NCI-H1105 (cell line): ENCODE measurements at places on chromosomes 2 and 18.

GRCh38 chr2:224077773-224078507, 38.9 kb upstream of the SERPINE2 start:
- DNase-seq = no peak

GRCh38 chr2:237878-238277, 26.0 kb downstream of the SH3YL1 start:
- no peak for DNase-seq

DNA sequence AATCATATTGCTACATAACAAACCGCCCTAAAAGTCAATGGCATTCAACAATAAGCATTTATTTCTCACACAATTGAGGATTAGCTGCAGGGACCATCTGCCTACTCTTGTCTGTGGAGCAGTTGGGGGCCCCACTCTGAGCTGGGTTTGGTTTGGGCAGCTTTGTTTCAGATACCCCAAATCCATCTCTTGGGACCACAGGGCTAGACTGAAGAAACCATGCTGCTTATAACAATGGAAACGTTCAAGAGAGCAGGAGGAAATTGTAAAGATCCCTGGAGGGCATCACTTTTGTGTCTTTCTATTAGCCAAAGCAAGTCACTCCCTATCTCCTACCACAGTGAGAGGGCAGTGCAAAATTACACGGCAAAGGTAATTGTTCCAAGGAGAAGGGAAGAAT, 146.5 kb upstream of the MGAT5 start:
- no peak for DNase-seq

DNA sequence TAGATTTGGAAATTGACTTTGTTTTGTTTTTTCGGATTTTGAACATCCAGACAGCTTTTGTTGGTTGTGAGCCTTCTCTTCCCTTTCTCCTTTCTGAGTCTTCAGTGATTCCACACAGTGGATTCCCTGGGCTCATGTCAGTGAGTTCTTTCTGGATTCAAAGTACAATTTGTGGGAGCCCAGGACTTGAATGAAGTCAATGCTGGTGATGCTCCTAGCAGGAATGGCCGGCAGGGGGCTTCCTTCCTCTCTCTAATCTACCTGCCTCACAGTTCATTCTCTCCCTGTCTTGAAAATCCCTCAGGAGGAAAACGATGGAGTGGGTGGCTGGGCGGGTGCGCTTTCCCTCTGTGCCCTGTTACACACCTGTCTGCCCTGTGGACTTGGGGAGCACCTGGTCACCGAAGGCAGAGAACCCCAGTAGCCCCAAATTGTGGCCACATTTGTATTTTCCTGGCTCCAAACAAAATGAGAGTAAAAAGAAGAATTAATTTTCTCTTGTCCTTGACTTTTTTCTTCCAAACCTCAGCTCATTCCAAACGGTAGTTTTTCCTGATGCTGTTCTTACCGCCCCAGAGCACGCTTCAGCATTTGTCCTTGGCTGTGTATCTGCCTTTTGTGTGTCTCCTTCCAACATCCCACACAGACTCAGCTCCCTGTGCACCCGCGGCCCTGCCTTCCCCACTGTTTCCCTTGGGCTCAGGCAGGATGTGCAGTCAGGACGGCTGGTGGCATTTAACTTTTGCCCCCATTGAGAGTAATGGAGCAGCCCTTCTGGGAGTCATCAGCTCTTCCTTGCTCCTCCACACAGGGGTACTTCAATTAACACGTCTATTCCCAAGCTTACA, 86.6 kb downstream of the MARCO start:
- no peak for DNase-seq

- no peak for DNase-seq
Measured at GRCh38 chr2:10490806-10491291, 42.7 kb upstream of the ODC1 start.

DNA sequence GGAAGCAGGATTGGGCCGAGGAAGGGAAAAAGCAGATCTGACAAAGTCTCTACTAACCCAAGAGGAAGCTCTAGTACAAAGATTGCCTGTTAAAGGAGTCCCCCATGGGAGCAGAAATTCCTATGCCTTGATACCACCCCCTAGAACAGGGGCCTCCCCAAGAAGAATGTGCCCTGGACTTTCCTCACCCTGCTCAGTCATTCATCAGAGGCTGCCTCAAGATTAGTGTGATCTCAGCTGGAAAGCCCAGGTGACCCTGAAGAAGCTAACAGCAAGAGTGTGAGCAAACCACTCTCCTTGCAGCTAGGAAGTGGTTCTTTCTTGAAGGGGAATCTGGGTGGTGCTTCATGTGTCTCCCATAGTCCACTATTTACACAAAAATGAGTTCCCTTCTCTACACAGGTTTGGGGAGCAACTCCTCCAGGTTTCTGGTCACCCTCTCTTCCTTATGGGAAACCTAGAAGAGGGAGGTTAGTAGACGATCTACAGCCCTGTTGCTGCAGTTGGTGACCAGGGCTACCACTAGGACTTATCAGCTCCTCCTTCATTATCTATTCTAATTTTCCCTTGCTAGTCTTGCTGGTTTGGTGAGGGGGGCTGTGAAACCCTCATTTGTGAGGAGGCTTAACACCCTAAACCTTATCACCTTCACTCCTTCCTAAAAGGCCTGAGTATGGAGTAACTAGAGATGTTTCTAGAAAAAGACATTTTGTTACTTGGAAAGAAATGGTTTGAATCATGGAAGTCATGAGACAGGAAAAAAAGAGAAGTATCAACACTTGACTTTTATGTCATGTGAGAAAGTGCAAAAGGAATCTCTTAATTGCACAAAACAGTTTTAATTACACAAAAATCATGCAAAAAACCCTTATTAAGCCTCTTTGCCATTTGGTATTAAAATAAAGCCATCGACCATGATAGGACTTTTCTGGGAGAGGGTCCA, 2.9 kb upstream of the WDR7 start:
- no peak for DNase-seq

- no peak for DNase-seq
Measured at GRCh38 chr2:139550341-139550740, 770.2 kb upstream of the NXPH2 start.

DNA sequence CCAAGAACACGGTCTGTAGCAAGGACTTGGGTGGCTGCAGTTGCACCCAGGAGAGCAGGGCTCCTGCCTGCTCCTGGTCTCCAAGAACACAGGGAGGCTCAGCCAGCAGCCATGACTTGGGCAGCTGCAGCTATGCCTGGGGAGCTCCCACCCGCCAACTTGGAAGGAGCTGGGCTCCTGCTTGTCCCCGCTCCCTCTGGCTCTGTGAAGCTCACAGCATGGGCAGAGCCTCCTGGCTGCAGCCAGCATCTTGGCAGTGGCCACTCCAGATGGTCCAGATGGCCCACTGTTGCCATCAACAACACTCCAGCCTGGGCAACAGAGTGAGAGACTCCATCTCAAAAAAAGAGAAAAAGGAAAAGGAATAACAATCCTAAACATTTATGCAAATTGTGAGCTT, 5.2 kb downstream of the ZSCAN30 start:
- DNase-seq = no peak

GRCh38 chr2:168432565-168433186, 23.4 kb upstream of the CERS6 start:
- DNase-seq = peak; percentile 12

GRCh38 chr2:4258563-4258962, 555.2 kb downstream of the DCDC2C start:
- DNase-seq = no peak

DNA sequence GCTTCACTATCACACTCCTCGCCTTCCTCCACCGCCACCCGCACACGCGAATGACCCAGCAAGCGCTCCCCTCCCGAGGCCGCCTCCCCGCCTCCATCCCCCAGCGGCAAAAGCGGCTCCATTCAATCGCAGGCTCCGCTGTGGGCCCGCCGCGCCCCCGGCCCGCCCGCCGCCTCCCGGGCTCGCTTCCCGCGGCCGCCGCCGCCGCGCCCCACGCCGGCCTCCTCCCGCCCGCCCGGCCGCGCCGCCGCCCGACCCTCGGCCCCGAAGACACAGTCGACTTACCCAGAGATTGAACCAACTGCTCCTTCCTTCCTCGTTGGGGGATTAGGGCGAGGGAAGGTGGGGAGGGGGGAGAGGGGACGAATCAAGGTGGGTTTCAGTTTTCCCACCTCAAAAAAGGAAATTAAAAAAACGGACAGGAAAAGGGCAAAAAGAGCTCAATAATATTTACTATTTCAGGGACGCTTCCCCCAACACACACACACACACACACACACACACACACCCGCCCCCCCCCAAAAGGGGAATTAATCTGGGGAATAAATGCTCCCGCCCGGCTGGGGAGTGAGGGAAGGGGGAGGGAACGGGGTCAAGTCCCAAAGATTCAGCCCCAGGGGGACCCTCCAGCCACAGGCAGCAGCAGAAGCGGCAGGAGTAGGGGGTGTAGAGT, 743 bp downstream of the XPO1 start:
- DNase-seq = peak; percentile 8

- DNase-seq = no peak
Measured at GRCh38 chr18:26493021-26493420, 55.3 kb downstream of the KCTD1 start.

GRCh38 chr18:45837283-45838070, 12.0 kb downstream of the SIGLEC15 start:
- no peak for DNase-seq

DNA sequence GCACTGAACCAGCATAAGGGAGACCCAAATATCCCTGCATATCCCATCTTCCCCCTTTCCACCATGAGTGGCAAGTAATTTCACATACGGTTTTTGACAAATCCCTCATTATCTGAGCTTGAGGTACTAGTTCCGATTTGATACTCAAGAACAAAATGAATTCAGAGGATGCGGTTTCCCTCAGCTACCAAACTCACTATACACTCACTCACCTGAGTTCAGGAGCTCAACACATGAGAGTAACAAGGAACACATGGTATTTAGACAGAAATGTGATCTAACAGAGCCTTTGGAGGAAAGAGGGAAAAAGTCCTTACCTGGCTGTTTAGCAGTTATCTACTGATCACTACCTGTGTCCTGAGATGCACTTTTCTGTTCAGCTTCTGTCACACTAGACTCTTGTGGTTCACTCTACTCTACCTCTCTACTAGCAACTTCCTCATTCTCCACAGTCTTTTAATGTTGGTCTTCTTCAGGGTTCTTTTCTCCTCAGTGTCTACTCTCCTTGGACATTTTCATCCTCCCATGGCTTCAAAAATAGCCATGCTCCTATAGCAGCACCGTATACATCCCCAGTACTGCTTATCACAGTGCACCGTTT, 25.1 kb downstream of the ASXL2 start:
- DNase-seq = no peak

GRCh38 chr2:160651416-160652200, 158.0 kb upstream of the RBMS1 start:
- no peak for DNase-seq

- DNase-seq = no peak
Measured at GRCh38 chr18:38690626-38691025, 1125.0 kb upstream of the CELF4 start.
